Fibroblast of the aortic adventitia (primary cell): ENCODE measurements at places on chromosomes 1 and 21. TPM values are rescaled to one million over a fixed set of nuclear protein-coding genes. Genes with fewer than 3 reads are reported as not detected.

The GOLT1A gene
- not detected in 2 replicates for total RNA-seq

The ERICH3 gene
- not detected in 2 replicates for total RNA-seq

The WASF2 gene
- 33.0 and 37.9 TPM in 2 replicates for total RNA-seq

The UTS2 gene
- not detected in 2 replicates for total RNA-seq

The FAM78B gene
- 0.25 and 0.27 TPM in 2 replicates for total RNA-seq

The WNT4 gene
- total RNA-seq = under 0.01 TPM in 1 of 2 replicates, not detected in the other

The DUSP12 gene
- total RNA-seq = 23.6 and 27.8 TPM in 2 replicates

The WNT9A gene
- total RNA-seq = 0.41 and 0.99 TPM in 2 replicates

The SLAMF1 gene
- total RNA-seq = not detected in 2 replicates

DNA sequence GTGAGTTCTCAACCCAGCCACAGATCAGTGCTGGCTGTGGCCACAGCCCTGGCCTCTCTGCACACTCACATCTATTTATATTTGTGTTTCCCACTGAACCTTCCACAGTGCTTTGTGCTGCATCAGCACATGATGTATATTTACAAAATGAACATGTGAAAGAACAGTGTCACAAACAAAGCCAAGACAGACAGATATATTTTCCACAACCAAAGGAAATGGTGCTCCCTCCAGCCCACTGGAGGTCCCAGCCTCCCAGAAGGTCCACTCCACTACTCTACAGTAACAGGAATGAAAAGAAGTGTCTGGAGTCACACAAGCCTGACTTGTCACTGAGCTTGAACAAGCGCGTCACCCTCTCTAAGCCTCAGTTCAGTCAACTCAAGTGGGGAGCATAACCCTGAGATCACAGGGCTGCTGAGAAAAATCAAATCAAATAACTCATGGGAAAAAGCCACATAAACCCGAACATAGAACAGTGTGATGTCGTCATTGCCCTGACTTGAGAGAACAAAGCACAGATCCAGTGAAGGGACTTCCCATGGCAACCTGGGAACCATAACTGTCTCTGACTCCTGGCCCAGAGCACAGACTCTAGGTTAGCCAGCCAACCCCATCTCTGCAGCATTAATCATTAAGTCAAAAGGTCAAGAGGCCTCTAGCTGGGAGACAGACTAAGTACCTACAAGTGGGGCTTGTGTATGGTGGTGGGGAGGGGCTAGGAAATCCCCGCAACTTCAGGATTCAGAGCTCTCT, 121.2 kb downstream of the TRABD2B start:
- DNase-seq = no peak

DNA sequence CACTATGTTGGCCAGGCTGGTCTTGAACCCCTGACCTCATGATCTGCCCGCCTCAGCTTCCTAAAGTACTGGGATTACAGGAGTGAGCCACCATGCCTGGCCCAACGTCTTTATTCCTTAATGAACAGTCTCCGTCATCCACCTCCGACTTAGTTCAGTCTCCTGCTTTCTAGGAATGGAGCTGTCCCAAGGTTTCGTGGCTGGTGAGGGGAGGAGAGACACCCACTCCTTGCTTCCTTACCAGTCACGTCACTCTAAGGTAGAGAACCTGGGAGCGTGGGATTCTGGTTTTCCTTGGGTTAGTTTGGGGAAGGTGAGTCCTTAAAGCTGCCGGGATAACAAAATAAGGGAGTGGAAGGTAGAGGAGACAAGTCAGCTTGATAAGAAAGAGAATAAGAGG, 55.0 kb upstream of the ATP2B4 start:
- DNase-seq = no peak

DNA sequence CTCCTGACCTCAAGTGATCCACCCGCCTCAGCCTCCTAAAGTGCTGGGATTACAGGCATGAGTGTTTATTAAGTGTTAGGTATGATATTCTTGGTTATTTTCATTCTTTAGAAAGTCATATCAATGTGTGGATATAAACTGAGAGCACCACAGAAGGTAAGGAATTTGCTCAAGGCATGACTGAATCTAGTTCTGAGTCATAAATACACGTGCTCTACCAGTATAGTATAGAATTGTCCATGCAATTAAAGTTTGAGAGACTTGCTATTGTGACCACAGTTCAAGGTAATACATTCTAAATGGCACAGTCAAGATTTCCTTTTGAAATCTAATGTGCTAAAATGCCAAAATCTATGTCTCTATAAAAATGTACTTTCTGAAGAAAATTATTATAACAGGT, 401.1 kb upstream of the CHRM3 start:
- no peak for DNase-seq

DNA sequence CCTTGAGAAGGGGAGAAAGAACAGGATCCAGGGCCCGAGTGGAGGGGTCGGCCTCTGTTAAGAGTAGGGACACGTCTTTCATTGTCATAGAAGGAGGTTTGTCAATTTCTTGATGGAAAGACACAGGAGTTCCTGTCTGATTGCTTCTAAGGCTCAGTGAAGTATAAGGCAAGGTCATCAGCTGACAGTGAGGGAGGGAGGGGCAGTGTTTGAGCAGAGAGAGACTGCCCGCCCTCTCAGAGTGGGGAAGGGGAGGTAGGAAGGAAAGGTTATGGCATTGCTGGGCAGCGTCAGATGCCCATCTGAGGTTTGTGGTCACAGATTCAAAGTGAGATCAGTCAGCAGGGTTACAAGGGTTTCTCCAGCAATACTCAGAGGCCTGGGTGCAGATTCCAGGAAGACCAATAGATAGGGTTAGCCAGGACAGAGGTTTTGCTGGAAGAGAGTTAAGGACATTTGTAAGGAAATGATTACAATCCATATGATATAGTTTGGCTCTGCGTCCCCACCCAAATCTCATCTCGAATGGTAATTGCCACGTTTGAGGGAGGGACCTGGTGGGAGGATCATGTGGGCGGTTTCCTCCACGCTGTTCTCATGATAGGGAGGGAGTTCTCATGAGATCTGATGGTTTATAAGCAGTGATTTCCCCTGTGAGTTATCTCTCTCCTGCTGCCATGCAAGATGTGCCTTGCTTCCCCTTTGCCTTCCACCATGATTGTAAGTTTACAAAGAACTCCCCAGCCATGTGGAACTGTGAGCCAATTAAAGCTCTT, 127.2 kb upstream of the GJB5 start:
- DNase-seq = no peak

DNA sequence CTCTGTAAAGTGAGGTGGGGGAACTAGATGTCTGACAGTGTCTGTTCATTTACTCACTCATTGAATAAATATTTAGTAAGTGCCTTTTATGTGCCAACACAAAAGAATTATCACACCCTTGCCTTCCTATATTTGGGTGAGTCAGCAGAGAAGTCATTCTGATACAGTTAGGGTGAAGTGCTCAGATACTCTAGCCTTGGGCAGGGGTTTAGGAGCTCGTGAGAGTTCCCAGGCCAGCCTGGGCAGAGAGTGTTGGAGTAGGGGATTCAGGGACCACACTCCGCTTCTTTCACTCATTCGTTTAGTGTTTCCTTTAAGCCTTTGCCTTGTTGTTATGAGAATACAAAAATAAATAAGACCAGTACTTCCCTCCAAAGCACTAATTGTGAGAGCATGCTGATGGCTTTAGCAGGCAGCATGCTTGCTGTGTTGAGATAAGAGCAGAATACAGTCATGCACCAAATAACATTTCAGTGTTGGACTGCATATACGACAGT, 83.9 kb downstream of the DYRK1A start:
- DNase-seq = peak; percentile 40

- no peak for DNase-seq
These were observed 53.8 kb upstream of the DPH5 start for GRCh38 chr1:101079341-101079740.

- DNase-seq = no peak
These were observed 11.0 kb downstream of the ITGB2 start for GRCh38 chr21:44909719-44910118.

DNA sequence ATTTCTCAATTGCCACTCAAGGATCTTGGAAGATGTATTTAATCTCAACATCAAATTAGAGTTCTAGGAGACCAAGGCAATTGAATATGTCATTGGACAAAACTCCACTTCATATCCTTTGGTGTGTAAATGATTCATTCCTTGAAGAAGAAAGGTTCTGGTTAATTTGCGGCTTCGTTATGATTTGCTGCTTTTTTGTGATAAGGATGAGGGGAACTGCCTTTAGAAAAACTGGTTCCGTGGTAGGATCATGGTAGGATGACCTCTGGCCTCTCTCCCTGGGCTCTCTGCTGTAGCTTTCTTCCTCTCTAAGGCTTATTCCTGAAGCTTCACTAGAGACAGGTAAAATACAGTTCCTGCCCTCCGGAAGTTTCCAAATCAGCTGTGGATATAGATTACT, 51.5 kb upstream of the ERRFI1 start:
- no peak for DNase-seq

- no peak for DNase-seq
These were observed 155.8 kb downstream of the TRABD2B start for GRCh38 chr1:47841356-47841755.

DNA sequence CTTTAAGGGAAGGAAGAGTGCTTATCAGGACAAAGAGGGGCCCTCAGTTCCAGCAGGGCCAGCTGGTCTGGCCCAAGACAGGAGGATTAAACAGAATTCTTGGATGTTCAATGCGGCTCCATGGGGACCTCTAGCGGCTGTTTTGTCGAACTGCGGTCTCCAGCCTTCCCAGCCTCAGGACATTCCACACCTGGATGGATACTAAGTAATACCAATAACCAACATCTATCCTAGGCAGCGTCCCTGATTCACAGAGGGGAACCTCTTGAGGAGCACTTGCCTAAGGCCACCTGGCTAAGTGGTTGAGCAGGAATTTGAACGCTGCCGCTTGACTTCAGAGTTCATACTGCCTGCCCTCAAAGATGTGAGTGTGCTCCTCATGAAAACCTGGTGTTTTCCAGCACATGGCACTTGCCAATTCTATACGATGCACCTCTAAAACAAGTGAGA, 15.5 kb upstream of the CD247 start:
- peak; percentile 73 for DNase-seq

- no peak for DNase-seq
These were observed 1908.7 kb downstream of the MRPL39 start for GRCh38 chr21:23698619-23699018.

DNA sequence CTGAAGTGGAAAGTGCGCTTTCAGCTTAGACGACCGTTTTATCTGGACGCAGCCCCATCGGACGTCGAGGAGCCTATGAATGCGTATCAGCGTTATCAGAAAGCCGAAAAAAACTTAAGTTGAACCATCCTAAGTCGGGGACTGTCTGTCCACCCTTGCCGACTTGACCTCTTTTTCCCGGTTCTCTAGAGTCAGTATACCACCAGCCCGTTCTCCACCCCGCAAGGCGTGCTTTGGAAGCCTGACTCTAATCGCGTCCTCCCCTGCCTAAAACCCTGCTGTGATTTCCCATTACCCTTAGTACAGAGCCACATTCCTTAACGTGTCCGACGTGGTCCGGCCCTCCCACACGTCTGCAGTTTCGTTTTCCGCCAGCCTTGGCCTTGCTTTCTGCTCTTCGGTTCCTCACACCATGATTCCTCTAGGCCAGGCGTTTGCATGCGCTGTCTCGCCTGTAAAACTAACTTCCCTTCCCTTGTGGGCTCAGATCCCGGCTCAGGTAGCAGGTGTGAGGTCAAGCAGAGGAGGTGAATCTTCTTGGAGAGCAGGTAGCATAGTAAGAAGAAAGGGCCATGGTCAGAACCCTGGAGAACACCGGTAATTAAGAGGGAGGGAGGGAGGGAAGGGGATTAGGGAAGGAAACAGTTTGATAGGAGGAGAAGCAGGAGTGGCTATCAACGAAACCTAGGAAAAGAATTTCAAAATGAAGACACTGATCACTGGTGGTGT, 865 bp downstream of the ADPRS start:
- DNase-seq = peak; percentile 55

- DNase-seq = peak; percentile 81
These were observed 4.5 kb downstream of the FHL3 start for GRCh38 chr1:38000529-38001455.

- peak; percentile 26 for DNase-seq
These were observed 1.9 kb downstream of the PUM1 start for GRCh38 chr1:31063631-31064030.

DNA sequence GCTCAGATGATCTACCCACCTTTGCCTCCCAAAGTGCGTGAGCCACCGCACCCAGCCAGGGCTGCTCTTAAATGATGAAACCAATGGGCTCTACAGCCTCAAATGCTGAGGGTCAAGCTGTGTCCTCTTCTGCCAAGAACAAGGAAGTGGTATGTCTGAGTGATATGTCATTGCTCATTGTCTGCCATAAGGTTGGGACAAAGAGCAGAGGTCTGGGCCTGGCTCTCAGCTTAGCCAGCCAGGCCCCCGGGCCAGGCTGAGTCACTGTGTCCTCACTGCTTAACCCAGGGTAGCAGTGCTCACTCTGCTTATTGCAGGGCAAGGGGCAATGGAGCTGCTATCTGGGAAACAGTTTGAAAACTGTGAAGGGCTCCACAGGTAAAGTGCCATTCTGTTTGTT, 8.3 kb upstream of the ETS2 start:
- DNase-seq = no peak

GRCh38 chr1:203091761-203092330, 6.0 kb upstream of the MYOG start:
- DNase-seq = no peak

DNA sequence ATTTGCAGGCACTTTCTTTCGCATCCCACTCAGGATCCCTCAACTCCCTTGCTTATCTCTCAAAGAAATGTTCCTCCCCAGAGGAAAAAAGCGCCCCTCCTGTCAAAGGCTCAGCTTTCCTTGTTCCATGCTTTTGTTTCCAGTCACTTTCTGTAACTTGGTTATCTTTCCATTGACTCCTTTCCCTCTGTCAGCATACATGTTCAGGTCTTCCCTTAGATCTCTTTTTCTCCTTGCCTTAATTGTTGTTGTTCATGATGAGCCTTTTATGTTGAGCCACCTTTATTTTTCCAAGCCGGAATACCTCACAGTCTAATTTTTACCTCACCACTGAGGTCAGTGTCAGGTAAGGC, 46.5 kb upstream of the PODN start:
- no peak for DNase-seq

DNA sequence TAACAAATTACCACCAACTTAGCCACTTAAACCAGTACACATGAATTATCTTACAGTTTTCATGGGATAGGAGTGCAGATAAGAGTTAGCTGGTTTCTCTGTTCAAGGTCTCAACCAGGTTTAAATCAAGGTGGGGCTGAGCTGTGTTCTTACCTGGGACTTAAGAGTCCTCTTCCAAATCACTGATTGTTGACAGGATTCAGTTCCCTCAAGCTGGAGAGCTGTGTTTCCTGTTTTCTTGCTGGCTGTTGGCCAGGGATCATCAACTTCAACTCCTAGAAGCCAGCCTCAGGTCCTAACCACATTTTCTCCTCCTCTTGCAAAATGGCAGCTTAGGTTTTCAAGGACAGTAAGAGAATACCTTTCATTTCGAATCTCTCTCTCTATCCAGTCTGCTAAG, 123.8 kb upstream of the CHRM3 start:
- DNase-seq = no peak
